ENCODE measurements at places on chromosomes 2 and 18.

DNA sequence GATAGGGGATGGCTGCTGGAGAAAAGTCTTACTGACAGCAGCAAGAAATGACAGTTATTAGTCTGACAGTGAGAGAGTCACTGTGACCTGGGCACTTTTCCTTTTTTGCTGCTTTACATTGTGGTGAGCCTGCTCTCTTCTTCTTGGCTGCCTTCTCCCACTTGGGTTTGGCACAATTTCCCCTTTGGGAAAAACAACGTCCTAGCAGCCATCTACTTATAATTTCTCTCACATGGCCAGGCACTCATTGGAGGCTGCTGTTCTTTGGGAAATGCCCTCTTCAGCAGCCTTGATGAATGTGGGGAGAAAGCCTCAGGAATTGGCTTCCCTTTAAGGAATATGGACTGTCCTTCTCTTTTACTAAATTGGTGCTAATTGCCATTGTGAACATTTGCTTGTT is 60.4 kb upstream of the SLC1A4 start:
- no peak for DNase-seq

DNA sequence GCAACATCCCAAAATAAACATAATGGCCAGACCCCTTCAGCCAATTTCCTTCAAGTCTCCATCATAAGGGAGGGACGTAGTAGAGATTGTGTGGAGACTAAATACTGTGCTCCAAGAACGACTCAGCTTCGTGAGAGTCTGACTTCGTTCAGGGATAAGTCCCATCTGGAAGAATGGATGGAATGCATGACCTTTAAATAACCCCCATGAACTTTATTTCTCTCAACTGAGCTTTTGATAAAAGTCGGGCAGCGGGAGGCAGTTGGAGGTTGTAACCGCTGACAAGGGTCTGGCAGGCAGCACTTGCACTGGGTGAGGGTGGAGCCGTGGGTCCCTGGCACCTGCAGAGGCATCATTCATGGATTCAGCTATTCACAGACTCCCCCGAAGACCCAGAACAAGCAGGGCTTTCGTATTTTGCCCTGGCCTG is 115.9 kb downstream of the ZFP36L2 start:
- no peak for DNase-seq

DNA sequence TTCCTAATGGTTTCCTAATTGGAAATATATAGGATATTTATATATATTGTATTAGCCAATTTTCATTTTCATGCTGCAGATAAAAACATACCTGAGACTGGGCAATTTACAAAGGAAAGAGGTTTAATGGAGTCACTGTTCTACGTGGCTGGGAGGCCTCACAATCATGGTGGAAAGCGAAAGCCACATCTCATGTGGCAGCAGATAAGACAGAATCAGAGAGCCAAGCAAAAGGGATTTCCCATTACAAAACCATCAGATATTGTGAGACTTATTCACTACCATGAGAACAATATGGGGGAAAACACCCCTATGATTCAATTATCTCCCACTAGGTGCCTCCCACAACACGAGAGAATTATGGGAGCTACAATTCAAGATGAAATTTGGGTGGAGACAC is 242.5 kb upstream of the NETO1 start:
- DNase-seq, result no peak

DNA sequence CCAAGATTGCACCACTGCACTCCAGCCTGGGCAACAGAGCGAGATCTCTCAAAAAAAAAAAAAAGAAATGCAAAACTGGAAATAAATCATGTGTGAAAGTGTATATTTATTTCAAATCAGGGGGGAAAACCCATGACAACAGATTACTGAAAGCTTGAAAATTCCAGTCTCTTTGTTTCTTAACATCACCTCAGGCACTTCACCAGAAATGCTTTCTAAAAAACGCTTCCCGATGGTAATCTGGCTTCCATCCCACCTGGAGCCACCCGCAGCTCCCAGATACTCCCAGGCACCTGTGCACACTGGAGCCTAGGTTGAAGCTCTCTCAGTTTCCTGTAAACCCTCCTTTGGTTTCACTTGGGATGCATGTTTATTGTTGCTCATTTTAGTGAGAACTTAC is 7.2 kb upstream of the ITGB6 start:
- DNase-seq, result no peak

DNA sequence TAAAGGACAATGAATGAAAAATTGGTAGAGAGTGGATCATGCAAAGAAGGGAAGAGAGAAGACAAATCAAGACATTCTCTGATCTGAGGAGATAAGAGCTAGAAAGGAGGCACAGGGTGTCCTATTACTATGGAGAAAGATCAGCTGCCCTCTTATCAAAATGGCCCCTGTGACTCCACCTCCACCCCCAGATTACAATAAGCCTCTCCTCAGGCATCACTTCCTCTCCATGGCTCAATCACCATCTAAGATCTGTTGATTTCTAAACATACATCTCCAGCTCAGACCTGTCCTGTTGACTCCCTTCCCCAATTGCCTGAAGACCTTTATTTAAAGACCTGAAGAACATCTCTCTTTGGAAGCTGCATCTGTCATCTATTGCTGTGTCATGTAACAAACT is 43.2 kb downstream of the SP100 start:
- DNase-seq, result no peak

- no peak for DNase-seq
Measured at GRCh38 chr2:234969306-234970098, 17.7 kb downstream of the SH3BP4 start.

DNA sequence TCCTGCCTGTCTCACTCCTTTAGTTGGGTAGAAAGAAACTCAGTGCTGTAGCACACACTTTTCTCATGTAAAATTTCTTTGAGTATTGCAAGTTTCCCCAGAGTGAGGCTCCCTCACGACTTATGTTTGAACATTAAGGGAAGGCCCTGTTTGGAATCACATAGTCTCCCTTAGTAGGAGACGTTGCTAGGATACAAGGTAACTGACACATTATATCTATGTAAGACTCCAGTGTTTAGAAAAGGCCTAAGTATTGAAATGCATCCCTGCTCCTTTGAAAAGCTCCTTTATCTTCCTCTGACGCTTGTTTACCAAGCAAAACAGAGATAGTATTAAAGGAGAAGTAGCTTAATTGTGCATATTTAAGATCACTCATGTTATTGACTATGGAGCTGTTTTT is 248.2 kb downstream of the PHLPP1 start:
- DNase-seq, result no peak

- DNase-seq, result no peak
Measured at GRCh38 chr2:17879137-17879912, 858 bp downstream of the KCNS3 start.

- no peak for DNase-seq
Measured at GRCh38 chr18:3118195-3119010, 101.4 kb downstream of the MYOM1 start.

DNA sequence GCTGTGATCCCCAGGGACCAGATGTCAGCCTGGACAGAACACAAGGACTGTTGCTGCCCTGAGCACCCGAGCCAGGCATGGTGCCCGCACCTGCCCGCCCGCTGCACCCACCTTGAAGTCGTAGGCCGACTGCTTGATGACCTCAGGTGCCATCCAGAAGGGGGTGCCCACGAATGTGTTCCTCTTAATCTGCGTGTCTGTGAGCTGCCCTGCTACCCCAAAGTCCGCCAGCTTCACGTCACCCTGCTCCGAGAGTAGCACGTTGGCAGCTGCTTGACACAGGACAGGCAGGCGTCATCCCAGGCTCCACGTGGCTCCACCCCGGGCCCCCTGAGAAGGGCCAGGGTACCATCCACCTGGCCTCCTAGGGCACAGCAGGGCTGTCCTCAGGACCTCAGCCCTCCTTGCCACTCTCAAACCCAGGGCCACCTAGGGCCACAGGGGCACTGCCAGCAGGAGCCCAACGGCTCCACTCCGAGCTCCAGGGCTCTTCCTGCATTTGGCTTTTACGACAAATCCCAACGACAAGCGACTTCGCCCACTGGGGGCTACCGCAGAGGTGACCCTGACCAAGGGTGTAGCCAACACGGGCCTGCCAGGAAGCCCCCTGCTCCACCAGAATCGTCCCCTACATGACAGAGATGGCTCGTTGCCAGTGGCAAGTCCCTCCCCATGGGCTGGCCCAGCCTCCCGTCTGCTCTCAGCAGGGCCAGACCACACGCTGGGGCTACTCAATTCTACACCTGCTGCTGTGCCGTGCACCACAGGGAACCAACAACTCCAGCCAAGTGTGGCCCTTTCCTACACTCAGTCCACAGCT is 9.0 kb downstream of the STK25 start:
- no peak for DNase-seq
